ENCODE measurements at places on chromosomes 3 and 15.

DNA sequence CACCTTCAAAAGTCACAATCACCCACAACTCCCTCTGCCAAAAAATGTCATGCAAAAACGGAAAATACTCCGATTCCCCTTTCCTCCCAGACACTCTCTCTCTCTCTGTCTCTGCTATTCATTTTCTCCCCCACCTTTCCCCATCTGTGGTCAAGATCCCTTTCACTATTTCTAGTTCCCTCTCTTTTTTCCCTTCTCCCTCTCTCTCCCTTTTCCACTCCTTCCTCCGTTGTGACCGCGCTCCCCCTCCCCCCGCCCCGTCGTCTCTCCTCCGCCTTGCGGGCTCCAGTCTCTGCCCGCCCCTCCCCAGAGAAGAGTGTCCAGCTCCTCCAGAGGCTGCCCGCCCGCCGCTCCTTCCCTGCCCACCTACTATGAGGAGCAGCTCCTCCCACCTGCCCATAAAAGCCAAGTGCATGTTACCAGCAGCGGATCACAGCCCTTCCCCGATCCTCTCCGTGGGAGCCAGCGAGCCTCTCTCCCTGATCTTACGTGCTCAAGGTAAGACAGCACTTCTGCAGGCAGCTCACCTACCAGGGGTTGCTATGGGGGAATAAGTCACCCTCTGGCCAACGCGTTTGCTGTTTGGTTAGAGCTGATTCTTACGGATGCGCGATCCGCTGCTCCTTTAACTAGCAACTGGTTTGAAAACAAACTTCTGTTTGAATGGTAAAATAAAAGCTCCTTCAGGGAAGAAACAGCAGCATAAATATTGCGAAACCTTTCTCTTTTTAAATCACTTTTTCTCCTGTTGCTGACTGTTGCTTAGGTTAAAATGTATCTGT lies at the start of gene COL8A1:
Gene COL8A1, plus strand, starts transcription at position 428 of the 782 bp plus-strand sequence. CDS start 152,089 bp downstream, outside the sequence.
- no peak for DNase-seq

GRCh38 chr3:177300842-177301241 lies 103.6 kb upstream of the TBL1XR1 start:
- no peak for DNase-seq

- no peak for DNase-seq
Measured at GRCh38 chr3:171491361-171491760, 31.2 kb upstream of the TNIK start.

DNA sequence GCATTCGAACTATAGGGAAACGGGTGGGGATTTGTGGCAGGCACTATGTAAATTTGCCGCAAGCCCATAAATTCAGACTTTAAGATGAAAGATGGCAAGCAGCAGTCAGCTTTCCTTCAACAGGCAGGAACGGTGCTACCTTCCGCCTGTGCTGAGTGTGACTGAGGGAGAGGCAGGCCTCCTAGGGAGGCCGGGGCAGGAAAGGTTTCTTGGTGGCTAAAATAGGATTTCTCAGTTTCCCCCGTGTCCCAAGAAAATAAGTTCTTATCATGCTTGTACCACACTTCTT lies 12.5 kb downstream of the FLNB start:
- no peak for DNase-seq

GRCh38 chr3:33317963-33318709 lies 40.9 kb downstream of the FBXL2 start:
- DNase-seq: no peak

DNA sequence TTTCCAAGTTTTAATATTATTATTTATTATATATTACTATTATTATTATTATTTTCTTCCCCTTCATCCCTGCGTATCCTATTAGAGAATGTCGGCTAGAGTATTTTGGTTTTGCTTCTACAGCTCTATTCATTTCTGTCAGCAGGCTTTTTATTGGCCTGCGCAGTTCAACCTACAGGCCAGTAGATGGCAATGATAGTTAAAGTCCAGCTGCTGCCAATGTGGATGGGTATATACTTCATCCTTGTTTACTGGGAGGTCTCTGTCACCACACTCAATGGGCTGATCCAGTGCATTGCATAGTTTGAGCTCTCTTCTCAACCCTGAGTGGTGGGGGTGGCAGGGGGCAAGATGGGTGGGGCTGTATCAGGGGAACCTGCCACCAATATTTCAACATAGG lies 799.8 kb downstream of the NSUN3 start:
- no peak for DNase-seq

Data from stimulated activated CD4-positive, alpha-beta T cell treated with anti-CD3 and anti-CD28 coated beads, Interleukin-4, amount 100 ng/mL, for 1 hour (primary cell).